Occipital lobe (tissue), 3 donors: ENCODE measurements at places on chromosomes 1 and 21.

DNA sequence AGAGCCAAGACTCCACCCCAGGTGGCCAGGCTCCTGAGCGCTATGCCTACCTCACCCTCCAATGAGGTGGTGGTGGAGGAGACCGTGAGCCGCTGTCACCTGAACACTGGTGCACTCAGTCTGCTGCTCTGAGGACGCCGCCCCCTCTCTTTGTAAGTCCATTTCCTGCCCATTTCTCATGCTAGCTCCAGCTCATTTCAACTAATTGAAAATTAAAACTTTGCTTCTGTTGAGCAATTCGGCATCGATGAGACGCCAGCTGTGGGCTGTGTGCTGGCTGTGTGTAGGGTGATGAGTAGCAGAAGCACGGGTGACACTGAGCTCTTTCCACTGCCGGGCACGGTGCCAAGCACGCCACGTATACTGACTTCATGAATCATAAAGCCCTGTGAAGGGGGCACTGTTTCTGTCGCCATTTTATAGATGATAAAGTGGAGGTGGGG is 11.2 kb downstream of the TNFRSF1B start:
- DNase-seq, result no peak

GRCh38 chr1:156086256-156086662 is 4.0 kb upstream of the MEX3A start:
- DNase-seq, result no peak

GRCh38 chr1:181349512-181349911 is 133.8 kb upstream of the CACNA1E start:
- no peak for DNase-seq

DNA sequence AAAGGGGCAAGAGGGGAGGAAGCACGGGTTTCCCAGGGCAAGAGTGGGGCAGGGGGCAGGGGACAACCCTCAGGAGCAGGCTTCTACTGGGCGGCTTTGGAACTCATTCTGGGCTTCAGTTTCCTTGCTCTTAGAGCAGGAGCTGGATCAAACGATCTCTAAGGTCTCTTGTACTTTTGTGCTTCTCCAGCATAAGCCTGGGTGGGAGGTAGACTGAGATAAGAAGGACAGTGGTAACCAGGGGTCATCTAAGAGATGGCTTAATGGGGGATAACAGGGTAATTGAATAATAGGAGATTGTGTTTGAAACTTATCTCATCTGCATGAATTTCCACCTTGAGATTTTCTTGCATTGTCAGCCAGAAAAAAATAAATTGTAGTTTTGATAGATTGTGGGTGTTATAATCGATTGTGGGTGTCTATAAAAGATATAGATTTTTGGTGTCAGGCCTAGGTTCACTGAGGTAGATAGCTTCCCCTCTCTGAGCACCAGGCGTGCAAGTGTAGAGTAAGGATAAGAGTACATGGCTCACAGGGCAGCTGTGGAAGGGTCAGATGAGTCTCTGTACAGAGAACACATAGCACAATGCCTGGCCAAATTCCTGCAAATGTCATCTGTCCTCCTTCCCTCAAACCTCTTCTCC is 68.0 kb downstream of the CD58 start:
- DNase-seq, result no peak

GRCh38 chr1:67590329-67590728 is 94.7 kb upstream of the GADD45A start:
- no peak for DNase-seq

DNA sequence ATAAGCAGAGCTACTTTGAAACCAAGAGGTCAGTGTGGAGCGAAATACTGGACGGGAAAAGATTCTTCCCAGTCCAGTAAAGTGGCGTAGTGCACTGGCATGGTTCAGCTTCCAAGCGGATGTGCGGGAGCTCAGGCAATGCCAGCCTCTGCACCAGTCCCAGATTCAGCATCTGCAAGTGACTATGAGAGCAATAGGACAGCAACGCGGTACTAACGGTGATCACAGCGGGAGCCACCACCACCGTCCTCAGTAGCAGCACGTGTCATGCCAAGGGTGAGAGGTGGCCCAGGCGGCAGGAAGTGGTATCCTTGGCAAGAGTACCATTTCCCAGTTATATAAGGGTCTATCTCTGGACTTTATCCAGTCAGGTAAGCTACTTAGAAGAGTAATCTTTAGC is 17.8 kb downstream of the PLD5 start:
- DNase-seq, result no peak

DNA sequence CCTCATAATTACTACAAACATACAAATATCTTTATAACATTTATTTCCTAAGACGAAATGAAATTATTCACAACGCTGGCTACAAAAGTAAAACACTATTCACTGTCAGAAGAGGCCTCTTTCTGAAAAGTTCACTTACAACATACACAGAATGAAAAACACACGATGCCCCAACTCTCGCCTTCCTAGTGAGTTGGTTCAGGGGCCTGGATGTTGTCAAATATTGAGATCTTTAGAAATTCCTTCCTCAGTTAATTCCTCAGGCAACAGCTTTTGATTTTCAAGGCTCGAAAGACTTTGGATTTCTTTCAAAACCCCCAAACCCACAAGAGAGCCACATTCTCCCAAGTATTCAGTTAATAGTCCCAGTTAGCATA is 14.2 kb upstream of the KCNE1 start:
- no peak for DNase-seq

DNA sequence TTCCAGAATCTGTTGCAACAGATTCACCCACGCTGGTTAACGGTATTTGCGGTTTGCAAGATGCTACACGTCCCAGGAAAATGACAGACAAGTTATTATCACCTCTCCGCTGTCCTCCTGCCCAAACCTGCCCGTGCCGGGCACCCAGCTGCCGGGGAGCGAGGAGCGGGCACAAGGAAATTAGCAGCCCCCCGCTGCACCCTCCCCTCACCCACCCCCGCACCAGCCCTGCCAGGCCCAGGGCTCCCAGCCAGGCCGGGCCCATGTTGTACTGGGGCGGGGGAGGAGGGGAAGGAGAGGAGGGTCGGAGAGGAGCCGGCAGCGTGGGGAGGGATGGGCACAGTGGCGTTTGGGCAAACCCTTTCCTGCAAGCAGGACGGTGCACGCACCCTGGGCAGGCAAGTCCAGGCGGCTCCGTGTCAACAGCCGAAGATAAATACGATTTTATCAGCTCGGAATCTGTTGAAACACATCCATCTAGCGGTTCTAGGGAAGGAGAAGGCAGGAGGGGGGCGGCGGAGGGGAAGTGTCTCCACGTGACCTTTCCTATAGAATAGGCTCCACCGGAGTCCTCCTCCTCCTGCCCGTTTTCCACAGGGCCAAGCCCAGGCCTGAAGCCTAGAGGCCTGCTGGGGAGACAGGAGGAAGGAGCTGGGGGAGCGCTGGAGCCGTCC is 35.1 kb upstream of the CCDC27 start:
- no peak for DNase-seq

GRCh38 chr1:5526822-5527551 is 465.2 kb downstream of the NPHP4 start:
- DNase-seq, result no peak

- no peak for DNase-seq
Measured at GRCh38 chr1:182703539-182703938, 19.2 kb upstream of the RGS8 start.

DNA sequence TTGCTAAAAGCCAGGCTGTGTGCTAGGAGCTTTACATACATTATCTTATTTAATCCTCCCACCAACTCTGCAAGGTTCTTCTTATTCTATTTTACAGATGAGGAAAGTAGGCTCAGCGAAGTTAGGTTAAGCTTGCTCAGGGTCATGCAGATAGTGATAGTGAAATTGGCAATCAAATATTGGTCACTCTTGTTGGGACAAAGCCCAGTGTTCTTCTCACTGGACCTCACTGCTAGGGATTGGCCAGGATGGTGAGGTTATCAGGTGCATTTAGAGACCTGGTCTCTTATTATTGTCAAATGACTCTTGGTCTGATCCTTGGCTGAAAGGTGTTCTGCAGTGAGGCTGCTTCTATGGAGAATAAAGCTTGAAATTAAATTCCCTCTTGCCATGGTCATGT is 145.1 kb downstream of the CNIH3 start:
- no peak for DNase-seq

DNA sequence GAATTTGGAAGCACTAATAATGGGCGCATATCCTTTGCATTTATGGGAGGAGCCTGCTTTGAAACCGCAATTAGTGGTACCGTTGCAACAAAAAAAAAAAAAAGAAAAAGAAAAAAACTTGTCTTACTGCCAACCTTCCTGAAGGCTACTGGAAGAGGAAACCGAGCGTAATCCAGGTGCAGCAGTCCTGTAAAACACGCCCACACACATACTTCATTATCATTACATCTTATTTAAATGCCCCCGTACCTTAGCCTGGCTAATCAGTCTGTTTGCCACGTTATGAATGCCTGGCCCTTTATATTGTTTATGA is 686 bp upstream of the ZNF281 start:
- DNase-seq, result no peak
